ENCODE measurements at places on chromosomes 6 and 20.

DNA sequence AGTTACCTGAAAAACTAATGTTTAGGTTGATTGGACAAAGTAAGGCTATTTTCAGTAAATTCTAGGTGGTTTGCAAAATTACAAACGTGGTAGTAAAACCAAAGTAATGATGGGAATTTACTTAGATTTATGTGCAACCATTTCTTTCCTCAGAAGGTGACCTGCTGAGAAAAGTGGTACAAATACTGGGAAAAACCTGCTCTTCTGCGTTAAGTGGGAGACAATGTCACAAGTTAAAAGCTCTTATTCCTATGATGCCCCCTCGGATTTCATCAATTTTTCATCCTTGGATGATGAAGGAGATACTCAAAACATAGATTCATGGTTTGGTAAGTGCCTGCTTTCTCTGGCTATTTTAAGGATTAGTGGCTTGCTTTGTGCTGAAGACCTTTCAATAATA lies 18.2 kb downstream of the TPX2 start:
- DNase-seq = no peak

DNA sequence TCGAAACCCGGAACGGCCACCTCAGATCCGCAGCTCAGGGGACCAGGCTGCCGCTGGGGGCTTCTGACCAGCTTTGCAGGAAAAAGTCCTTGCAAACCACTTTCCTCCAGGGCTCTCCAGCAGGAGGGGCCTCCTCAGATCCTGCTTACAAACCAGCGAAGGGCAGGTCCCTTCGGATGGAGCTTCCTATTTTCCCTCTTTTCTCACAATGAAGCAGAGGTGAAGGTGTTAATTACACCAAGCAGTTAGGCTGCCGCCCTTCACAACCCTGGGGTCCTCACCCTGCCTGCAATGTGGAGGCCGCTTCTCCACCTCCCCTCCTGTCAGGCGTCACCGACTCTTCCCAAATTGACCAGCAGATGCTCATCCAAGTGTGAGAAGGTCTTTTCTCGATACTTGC lies 5.7 kb downstream of the ARHGAP40 start:
- no peak for DNase-seq

DNA sequence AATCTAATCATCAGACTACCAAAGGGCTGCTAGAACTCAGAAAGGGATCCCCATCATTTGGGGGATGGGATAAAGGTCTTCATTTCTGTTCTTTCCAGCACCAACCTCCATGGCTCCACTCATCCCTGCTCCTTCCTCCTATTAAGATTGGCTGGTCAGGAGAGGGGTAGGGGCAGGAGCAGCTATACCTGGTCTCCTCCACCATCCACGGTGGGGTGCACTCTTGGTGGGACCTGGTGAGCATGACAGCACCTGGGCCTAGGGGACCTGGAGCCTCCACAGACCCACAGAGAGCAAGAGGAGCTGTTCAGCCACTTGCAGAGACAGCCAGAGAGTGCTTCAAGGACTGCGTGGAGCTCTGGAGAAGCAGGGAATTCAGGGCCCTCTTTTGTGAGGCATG lies 6.1 kb upstream of the ULBP2 start:
- DNase-seq = no peak

GRCh38 chr20:62063981-62064769 lies 1.5 kb downstream of the TAF4 start:
- DNase-seq = no peak

DNA sequence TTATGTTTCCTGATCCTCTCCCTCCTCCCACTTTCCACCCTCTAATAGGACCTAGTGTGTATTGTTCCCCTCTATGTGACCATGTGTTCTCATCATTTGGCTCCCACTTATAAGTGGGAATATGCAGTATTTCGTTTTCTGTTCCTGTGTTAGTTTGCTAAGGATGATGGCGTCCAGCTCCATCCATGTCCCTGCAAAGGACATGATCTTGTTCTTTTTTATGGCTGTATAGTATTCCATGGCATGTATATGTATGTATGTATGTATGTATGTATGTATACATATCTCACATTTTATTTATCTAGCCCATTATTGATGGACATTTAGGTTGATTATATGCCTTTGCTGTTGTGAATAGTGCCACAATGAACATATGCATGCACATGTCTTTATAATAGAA lies 188.7 kb downstream of the RFPL4B start:
- DNase-seq = no peak

GRCh38 chr6:54802775-54803634 lies 43.6 kb upstream of the FAM83B start:
- no peak for DNase-seq

Measured in NCI-H2081 (cell line).